Testis (tissue), 5 donors: ENCODE measurements at places on chromosomes 16 and 17. TPM values are rescaled to one million over a fixed set of nuclear protein-coding genes. Genes with fewer than 3 reads are reported as not detected.

DNA sequence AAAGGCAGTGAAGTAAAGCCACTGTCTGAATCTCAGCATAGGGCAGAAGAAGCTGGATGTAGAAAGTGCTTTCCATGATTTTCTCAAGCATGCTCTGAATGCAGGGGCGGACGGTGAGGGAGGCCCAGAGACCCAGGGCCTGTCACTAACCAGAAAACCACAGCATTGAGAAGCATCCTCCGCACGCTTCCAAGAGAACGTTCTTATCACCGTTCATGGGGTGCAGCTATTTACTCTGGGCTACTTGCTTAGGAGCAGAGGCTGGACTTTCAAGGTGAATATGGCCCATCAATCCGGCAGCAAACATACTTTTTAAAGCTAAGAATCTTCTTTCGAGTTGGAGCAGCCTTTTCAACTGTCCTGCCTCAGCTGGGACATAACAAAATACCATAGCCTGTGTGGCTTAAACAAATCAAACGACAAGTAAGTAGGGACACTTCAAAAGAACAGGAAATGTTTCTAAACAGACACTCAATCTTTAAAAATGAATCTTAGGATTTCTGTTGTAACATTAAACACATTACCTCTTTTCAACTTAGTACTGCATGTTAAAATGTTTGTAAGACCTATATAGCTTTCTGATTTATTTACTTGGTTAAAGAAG lies 46.5 kb upstream of the CDRT4 start:
- no peak for DNase-seq

GRCh38 chr16:60815865-60816264 lies 1220.4 kb downstream of the CDH8 start:
- DNase-seq = no peak

DNA sequence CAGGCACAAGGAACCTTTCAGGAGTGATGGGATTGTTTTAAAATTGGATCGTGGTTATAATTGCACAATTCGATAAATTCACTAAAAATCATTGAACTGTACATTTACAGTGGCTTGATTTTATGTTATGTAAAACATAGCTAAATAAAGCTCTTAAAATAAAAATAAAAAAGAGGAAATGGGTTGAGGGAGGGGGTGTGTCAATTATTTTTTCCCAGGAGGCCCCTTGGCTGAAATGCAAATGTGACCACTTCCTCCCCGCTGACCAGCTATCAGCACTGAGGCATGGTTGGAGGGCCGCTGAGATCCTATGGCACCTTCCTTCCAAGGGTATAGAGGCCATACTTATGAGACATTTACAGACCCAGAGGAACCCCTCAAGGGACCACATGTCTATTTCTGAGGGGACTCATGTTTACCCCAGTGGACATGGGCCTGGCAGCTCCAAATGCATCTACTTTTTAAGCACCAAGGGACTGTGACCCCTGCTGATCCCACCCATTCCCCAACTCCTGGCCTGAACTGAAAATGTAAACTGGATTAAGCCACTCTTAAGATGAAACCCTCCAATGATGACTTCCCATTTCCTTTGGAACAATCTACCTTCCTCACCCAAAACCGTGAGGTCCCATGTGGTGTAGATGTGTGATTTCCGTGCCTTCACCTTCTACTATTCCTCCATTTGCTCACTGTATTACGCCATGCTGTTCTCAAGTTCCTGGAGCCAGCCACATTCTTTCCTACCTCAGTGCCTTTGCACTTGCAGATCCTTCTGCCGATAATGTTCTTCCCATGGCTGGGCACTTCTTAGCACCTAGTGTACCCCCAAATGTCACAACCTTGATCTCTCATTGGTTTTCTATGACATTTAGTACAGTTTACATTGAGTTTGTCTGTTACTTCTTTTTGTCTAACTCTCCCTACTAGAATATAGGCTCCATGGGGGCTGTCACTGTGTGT lies 2.8 kb upstream of the IL21R start:
- DNase-seq = no peak

DNA sequence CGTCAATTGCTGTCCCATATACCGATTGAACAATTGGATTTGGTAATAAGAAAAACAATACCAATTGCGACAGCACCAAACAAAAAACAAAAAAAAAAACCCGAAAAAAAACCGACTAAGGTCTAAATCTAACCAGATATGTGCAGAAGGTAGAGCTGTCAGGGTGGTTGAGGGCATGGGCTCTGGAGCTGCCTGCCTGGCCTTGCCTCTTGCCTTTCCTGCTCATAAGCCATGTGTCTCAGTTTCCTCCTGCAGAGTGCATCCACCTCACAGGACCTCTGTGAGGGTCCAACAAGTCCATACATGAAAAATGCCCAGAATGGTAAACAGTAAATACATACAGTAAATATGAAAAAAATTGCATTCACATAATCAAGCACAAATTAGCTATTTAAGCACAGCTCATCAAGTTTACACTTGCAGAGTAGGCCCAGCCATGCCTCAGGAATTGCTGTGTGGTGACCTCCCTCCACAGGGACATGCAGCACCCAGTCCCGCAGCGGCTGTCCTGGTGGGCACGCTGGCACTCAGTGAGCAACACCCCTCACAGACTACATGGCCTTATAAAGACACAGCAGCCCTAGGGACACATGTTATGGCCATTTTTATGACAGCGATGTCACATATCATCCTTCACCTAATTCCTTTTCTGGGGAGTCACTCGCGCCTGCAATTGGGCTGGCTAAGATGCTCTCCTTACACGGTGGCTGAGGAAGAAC lies 17.9 kb downstream of the TBC1D28 start:
- DNase-seq = no peak

GRCh38 chr16:52912565-52913173 lies 140.0 kb downstream of the CHD9NB start:
- DNase-seq = peak; percentile 74

- DNase-seq = peak; percentile 72
Measured at GRCh38 chr16:1048442-1049112, 24.0 kb upstream of the SSTR5 start.

GRCh38 chr16:58536278-58536677 lies 21.0 kb downstream of the SETD6 start:
- no peak for DNase-seq

GRCh38 chr17:27315796-27316465 lies 22.0 kb downstream of the WSB1 start:
- no peak for DNase-seq

- DNase-seq = no peak
Measured at GRCh38 chr17:12737740-12738469, 51.4 kb upstream of the ARHGAP44 start.

DNA sequence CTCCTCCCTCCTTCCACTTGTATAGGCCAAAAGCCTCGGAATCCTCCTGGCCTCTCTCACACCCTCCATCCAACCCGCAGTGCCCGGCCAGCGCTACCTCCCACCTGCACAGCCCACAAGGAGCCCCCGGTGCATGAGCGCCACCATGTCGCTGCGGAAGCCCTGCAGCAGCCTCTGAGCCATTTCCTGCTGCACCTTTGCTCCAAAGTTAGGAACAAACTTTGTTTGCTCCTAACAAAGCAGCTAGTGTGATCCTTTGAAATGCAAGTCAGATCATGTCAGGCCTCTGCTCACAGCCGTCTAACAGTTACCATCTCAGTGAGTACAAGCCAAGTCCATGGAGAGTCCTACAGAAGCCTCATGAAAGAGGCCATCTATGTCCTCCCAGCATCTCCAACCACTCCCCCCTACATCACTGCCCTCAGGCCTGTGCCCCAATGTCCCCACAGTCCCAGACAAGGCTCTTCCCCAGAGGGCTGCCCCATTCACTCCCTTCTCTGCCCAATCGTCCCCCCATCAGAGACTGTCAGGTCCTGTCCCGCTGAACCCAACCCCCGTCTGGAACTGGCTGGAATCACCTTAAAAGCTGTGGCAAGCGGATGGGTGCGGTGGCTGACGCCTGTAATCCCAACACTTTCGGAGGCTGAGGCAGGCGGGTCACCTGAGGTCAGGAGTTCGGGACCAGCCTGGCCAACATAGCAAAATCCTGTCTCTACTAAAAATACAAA lies 7.5 kb downstream of the DCAKD start:
- no peak for DNase-seq

GRCh38 chr16:23847948-23848347 lies 12.2 kb downstream of the PRKCB start:
- DNase-seq = no peak

GRCh38 chr16:55502801-55503366 lies 6.0 kb upstream of the LPCAT2 start:
- DNase-seq = peak; percentile 96

- DNase-seq = no peak
Measured at GRCh38 chr16:72983241-72983640, 64.7 kb downstream of the ZFHX3 start.

- DNase-seq = no peak
Measured at GRCh38 chr17:68365469-68365868, 74.2 kb downstream of the ARSG start.

GRCh38 chr16:24139282-24139681 lies 116.9 kb upstream of the CACNG3 start:
- no peak for DNase-seq

DNA sequence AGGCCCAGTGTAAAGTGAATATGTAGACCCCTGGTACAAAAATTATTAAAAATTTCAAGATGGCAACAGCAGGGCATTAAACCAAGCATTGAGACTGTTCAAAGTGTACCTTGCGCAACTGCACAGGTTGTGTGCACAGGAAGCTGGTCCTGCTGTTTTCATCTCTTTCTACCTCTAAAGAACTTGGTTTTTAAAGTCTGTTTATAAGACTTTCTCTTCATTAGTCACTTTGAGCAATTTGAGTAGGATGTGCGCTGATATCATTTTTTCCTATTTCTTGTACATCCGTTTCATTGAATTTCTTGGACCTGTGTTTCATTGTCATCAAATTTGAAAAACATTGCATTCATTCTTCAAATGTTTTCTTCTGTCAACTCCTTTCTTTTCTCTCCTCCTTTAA lies 16.8 kb upstream of the PMP22 start:
- no peak for DNase-seq

- DNase-seq = no peak
Measured at GRCh38 chr16:13205352-13205751, 304.0 kb downstream of the SHISA9 start.

DNA sequence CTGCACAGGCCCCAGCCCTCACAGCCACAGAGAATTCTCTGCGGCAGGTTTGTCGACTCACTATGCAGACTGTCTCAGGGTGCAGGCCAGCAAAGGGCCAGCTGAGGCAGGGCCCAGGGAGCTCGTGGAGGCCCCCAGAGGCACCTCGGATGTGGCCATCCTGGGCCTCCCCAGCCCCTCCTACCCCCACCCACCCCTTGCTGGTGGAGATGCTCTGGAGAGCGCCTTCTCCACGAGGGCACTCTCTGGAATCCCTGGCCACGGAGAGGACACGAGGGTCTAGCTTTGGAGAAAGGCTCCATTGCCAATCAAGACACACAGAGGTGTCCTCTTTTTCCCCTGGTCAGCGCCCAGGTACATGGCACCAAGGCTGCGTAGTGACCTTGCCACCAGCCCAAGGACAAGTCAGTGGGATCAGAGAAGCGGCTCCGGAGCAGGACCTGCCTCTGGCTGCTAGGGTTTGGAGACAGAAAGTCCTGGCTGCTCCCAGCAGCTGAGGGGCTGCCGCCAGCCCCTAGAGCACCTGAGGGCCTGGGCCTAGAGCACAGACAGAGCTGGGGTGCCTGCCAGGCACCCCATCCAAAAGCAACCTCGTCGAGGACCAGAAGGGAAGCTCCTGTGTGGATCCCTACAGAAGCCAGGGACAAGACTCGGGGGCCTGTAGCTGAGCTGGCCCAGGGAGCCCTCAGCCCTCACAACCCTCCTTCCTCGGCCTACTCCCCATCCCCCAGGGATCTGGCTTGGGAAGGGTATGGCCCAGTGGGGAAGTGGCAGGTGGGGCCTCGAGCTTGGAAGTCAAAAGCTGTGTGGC lies 18.7 kb downstream of the ARL2BP start:
- DNase-seq = no peak

DNA sequence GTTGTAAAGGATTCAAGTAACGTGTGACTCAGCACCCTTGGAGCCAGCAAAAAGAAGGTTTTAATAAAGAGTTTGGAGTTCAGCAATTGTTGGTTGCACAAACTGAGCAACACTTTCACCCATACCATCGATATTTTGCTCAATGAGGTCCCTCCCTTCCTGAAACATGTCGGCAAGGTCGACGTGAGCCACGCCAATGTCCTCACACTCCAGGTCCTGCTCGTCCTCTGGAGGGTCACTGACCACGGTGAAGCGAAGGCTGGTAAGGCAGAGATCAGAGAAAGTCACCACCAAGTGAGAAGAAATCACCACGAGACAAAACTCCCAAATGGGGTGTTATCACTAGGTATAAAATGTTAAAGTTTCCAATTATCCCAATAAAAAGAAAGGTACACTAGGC lies 98.3 kb downstream of the RPGRIP1L start:
- DNase-seq = no peak

- DNase-seq = no peak
Measured at GRCh38 chr17:80665792-80666191, 121.2 kb downstream of the RPTOR start.

DNA sequence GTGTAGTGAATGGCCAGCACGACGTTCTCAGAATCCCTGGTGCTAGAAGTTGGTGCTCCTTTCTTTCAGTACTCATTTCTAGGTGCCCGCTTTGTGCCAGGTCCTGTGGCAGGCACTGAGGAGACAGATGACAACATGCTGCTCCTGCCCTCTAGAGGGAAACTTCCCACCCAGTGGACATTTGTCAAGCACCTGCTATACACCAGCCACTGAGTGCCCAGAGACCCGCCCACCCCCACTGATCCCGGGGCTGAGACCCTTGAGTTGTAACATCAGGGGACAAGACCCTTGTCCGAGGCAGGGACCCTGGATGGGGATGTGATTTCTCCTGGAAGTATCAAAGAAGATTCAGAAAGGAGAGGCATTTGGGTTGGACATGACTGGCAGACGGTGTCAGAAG lies 25.1 kb downstream of the UNC13D start:
- no peak for DNase-seq

- DNase-seq = no peak
Measured at GRCh38 chr17:6688944-6689343, 24.2 kb downstream of the SLC13A5 start.

GRCh38 chr17:74161503-74161875 lies 42.0 kb upstream of the RPL38 start:
- DNase-seq = no peak

- no peak for DNase-seq
Measured at GRCh38 chr17:43135454-43135819, 10.3 kb upstream of the BRCA1 start.

GRCh38 chr16:48597563-48598387 lies 12.2 kb downstream of the N4BP1 start:
- no peak for DNase-seq

INO80E gene
- 64.0 TPM for total RNA-seq

NOG gene
- total RNA-seq = 5.2 TPM

GINS3 gene
- total RNA-seq = 16.7 TPM

SLC7A5 gene
- 263 TPM for total RNA-seq

EFCAB13 gene
- total RNA-seq = 37.7 TPM

KRT16 gene
- not detected for total RNA-seq

LRRC75A gene
- 44.5 TPM for total RNA-seq

TLCD3A gene
- 5.8 TPM for total RNA-seq

EPX gene
- total RNA-seq = not detected

CCDC137 gene
- total RNA-seq = 19.0 TPM

SEPTIN12 gene
- total RNA-seq = 61.0 TPM

MYH13 gene
- total RNA-seq = 0.37 TPM

UBFD1 gene
- total RNA-seq = 275 TPM

TANC2 gene
- 219 TPM for total RNA-seq
